Ecto neural progenitor cell (in vitro differentiated cells): ENCODE measurements at places on chromosomes 16 and 17.

DNA sequence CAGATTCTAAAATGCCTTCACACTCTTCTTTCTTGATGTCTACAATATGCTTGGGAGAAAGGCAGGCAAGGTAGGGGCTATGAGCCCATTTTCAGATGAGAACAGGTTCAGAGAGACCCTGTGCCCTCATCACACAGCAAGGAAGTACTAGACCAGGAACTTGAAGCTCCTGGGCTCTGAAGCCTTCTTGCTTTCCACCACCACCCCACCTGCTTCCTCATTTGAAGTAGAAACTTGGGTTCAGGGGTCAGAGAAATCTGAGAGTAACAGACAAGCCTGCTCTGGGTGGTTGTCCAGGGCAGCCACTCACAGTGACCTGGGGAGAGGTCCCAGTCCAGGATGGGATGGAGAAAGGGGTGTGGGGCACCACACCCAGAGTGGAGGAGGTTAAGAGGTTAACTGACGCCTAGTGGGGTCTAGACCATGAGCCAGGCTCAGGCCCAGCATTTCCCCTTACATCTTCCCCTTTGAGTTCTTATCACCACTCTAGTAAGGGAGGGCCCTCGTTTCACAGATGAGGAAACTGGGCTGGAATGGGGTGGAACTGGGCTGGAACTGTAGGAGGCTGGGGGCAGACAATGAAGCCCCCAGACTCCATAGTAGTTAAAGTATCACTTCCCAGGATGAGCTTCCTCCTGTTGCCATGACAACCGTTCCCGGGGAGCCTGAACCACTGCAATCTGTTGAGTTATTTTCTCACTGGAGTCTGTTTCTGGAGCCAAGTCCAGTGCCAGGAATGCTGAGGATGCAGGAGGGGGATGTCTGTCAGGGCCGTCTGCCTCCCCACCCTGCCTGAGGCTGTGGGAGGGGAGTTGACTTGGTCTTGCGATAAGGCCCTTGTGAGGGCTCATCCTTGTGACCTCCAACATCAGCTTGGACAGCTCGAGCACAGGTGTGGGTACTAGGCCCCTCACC lies 16.2 kb upstream of the PHF12 start:
- peak; percentile 60 for DNase-seq

DNA sequence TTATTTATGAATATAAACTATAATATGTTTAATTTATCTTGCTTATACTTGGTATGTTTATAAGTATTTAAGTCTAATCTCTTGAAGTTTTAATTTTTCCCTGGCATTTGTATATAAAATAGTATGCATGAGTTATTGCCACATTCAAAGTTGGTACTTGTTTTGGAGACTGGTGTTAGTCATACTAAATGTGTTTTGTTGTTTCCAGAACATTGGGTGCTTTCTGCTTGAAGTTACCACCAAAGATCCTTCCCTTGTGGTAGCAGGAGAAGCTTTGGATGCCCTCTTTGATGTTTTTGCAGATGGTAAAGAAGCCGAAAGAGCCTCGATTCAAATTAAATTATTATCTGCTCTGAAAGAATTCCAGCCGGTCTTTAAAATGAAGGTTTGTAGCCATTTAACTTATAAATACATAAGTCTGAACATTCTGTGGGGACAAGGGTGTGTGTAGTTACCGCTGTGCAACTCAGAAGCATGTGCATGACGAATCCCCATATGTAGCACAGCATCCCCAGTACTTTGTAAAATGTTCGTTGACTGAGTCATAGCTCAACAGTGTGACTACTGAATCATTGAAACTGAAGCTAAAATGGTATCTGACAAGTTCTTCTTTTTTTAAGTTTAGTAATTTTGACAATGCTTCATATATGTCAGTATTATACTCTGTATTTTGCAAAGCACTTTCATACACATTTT lies 36.4 kb downstream of the HEATR3 start:
- no peak for DNase-seq

DNA sequence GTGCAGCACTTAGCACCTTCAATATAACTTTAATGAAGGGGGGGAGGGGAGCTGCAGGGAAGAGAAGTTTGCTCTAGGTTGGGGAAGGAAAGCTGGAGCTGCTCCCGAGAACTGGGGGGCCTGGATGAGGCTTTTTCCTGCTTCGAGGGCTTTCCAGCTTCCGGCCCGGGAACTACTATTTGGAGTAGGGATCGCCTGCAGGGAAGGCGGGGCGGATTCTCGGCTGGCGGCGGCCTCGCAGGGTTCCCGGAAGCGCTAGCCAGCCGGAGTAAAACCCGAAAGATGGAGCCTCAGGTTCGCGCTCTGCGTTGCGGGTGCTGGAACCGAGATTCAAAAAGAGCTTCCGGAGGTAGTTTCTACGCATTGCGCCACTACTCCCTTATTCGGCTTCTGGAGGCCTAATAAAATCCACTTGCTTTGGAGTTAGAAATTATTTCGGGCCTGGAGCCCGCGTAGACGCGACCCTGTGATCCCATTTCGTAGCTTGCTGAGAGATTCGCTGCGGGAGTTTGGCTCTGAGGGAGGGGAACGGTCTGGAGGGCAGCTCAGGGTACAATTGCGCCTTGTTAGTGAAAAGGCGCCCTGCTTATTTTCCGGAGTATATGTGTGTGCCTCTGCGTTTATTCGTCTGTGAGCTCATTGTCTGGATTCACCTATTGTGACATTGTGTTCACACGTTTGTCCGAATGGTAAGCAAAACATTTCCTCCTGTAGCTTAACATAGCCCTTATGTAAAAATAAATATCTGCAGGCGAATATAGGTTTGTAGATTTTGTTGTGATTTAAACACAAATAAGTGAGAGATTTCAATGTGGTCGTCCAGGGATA lies 652 bp downstream of the PRAC2 start:
- no peak for DNase-seq

DNA sequence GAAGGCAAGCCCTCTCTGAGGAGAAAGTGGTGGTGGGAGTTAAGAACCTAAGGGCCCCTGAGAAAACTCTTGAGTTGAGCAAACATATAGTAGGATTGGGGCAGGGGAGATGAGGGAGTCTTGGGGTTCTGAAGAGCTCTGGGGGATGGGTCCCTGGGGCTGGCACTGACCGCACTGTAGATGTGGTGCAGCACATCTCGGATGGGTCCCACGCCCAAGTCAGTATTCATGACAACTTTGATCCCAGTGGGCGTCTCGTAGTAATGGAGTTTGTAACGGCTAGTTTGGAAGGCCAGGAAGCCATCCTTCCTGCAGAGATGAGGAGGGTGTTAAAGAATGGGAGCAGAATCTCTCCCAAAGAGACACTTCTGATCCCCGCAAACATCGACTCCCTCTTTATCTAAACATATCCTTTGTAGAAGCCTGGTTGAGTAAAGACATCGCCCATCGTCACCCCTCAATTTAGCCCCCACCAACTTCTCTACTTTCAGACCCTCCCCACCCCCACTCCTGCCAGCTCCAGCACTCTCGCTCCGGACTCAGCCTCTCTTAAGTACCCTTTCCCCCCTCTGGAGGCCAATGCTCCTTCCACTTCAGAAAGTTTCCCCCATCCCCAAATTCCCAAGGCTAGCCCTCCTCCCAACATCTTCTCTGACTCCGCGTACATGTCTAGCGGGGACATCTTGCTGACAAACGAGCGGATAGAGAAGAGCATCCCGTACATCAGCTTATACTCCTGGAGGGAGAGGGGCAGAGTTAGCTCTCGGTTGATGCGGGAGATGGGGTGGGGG lies 710 bp downstream of the TRAPPC1 start:
- DNase-seq = no peak

GRCh38 chr16:1430759-1431496 lies at the start of gene PERCC1:
TSS of gene PERCC1 (plus strand) at chr16:1431078. CDS start at chr16:1432594, 1,516 bp downstream.
- DNase-seq = no peak

DNA sequence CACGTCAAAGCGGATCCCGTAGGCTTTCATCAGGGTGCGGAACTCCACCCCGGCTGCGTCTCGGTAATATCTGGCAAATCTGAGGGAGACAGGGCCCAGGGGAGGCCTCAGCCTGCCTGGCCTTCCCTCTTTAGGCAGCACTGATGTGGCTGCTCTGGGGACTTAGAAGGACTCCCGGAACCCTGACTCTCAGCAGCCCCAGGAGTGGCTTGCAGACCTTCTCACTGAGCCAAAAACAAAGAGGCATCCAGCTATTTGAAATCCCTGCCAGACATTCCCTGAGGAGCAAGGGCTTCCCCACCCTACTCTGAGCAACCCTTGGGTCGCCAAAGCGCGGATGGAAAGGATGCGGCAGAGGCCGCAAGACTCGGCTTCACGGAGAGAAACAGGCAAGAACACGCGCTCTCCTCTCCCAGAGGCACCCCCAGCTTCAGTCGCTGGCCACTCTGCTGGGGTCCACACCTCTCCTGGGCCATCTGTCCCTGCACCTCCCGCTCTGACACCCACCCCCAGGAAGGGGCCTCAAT lies 7.9 kb downstream of the P2RX5 start:
- DNase-seq = no peak

GRCh38 chr16:1103636-1103980 lies 7.6 kb upstream of the C1QTNF8 start:
- no peak for DNase-seq

- DNase-seq = no peak
Measured at GRCh38 chr17:33112763-33113162, 121.1 kb downstream of the SPACA3 start.

- DNase-seq = no peak
Measured at GRCh38 chr17:2901582-2901981, 105.3 kb downstream of the RAP1GAP2 start.

- DNase-seq = peak; percentile 77
Measured at GRCh38 chr17:76714822-76715495, 4.2 kb upstream of the MXRA7 start.

- DNase-seq = no peak
Measured at GRCh38 chr17:82374626-82375331, 3.2 kb downstream of the UTS2R start.

DNA sequence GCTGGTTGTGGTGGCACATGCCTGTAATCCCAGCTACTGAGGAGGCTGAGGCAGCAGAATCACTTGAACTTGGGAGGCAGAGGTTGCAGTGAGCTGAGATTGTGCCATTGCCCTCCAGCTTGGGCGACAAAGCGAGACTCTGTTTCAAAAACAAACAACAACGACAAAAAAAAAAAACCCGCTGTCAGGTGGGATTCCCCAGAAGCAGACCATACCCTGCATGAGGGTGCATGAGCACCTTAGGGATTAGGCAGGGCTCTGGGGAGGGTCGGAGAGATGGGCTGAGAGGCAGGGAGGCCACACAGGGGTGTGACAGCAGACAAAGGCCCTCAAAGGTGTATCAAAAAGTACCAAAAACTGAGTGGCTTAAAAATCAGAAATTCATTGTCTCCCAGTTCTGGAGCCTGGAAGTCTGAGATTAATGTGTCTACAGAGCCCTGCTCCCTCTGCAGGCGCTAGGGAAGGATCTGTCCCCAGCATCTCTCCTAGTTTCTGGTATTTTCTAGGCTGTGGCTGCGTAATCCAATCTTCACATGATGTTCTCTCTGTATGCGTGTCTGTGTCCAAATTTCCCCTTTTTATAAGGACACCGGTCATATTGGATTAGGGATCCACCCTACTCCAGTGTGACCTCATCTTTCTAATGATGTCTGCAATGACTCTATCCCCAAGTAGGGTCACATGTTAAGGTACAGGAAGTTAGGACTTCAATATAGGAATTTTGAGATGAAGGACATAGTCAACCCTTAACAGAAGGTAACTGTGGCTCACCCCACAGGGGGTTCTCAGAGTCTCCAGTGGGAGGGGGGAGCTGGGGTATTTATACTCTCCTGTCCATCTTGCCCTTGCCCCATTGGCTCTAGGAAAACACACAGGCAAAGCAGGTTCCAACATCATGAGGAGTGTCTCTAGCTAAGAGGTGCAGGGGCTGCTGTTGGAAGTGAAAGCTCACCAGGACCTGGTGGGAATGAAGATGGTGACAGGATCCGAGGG lies 13.6 kb upstream of the TVP23A start:
- DNase-seq = no peak

DNA sequence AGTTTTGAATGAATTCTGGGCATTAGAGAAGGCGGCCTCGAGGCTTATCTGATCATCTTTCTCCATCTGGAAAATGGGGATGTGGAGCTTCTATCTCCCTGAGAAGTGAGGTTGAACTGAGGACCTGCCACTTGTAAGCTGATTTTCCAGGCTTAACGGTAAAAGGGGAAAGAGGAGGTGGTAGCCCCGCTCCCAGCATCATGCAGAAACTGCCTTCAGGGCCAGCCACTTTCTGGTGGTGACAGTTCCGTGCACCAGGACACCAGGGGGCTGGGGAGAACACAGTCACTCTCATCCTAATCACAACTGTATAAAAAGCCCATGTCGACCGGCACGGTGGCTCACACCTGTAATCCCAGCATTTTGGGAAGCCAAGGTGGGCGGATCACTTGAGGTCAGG lies 20.9 kb upstream of the CPSF4L start:
- DNase-seq = no peak

DNA sequence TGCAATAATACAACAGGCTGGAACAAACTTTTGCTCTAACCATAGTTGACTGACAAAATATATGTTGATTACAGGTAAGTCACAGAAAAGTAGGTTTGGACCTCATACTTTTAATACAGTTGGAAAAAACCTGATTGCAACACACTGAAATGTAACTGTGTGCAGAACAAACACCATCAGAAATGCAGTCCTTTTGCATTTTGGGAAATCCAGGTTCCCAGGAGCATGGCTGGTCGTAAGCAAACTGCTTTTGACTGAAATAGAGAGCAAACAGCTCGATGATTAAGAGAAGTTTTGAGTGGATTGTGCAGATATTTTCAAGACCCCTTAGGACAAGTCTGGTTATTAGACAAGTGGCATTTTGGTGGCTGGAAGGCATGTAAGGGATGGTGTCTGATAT lies 8.0 kb downstream of the IGF2BP1 start:
- DNase-seq = no peak

- peak; percentile 98 for DNase-seq
Measured at GRCh38 chr17:39621523-39622379, 5.0 kb upstream of the PPP1R1B start.

DNA sequence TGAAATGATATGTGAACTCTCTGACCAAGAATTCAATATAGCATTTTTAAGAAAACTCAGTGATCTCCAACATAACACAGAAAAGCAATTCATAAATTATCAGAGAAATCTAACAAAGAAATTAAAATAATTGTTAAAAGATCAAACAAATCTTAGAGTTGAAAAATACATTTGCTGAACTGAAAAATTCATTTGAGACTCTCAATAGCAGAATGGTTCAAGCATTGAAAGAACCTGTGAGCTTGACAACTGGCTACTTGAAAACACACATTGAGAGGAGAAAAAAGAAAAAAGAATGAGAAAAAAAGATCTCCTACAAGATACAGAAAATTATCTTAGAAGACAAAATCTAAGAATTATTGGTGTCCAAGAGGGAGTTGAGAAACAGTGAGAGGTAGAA lies 203.5 kb downstream of the CEP112 start:
- DNase-seq = no peak

GRCh38 chr16:54053891-54054820 lies 232.4 kb downstream of the IRX3 start:
- DNase-seq = no peak

GRCh38 chr16:85680352-85680944 lies 8.3 kb downstream of the GINS2 start:
- no peak for DNase-seq
